ENCODE measurements at places on chromosomes 1 and 21.

GRCh38 chr1:56466538-56466937, 112.8 kb downstream of the PLPP3 start:
- no peak for DNase-seq

DNA sequence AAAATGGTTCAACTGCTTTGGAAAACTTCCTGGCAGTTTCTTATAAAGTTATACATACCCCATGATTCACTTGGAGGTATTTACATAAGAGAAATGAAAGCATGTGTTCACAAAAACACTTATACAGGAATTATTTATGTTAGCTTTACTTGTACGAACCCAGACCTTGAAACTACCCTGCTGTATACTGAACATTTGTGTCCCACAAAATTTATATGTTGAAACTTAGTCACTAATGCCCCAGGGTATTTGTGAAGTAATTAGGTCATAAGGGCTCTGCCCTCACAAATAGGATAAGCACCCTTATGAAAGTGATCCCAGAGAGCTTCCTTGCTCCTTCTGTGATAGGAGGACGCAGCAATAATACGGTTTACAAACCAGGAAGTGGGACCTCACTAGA, 42.7 kb upstream of the B3GALT2 start:
- no peak for DNase-seq

DNA sequence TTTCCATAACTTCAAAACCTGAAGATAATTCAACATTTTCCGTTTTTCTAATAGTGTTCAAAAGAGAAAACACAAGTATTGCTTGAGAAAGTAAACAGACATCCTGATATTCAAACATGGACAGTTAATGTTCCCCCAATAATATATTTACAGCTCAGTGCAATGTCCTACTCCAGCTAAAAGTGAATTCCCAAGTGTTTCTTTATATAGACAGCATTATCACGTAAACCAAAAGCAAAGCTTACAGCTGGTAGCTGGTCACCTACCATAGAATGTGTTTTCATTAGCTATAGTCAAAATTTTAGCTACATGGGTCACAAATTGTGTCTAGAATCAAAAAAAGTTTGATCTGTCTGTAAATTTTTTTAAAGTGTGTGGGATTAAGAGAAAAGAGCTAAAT, 34.9 kb downstream of the WLS start:
- DNase-seq = no peak

- DNase-seq = no peak
Observed at GRCh38 chr1:201347498-201348210, 29.8 kb downstream of the TNNT2 start.

- DNase-seq = no peak
Observed at GRCh38 chr1:48051466-48052126, 54.4 kb upstream of the TRABD2B start.

GRCh38 chr1:145707183-145707867, at the start of gene PDZK1:
Gene PDZK1, minus strand, starts transcription at chr1:145707368. Its CDS starts 19,347 bp downstream, at chr1:145688021.
- DNase-seq = no peak

- no peak for DNase-seq
Observed at GRCh38 chr1:1058088-1058905, 15.8 kb downstream of the RNF223 start.

DNA sequence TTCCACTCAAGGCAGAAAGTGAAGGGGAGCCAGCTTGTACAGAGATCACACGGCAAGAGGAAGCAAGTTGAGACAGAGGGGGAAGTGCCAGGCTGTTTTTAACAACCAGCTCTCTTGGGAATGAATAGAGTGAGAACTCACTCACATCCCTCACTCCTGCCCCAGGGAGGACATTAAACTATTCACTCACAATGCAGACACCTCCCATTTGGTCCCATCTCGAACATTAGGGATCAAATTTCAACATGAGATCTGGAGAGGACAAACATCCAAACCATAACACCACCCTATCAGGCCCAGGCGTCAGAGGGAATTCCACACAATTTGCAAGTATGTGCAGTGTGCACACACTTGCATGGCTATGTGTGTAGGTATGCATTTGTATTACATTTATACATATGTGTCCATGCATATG, 62.7 kb downstream of the DMAP1 start:
- DNase-seq = no peak

GRCh38 chr1:2595812-2596529, 9.4 kb downstream of the PRXL2B start:
- no peak for DNase-seq

GRCh38 chr1:8329858-8330257, 11.9 kb downstream of the SLC45A1 start:
- DNase-seq = no peak

- peak; percentile 36 for DNase-seq
Observed at GRCh38 chr1:108034396-108034795, 69.4 kb upstream of the VAV3 start.

DNA sequence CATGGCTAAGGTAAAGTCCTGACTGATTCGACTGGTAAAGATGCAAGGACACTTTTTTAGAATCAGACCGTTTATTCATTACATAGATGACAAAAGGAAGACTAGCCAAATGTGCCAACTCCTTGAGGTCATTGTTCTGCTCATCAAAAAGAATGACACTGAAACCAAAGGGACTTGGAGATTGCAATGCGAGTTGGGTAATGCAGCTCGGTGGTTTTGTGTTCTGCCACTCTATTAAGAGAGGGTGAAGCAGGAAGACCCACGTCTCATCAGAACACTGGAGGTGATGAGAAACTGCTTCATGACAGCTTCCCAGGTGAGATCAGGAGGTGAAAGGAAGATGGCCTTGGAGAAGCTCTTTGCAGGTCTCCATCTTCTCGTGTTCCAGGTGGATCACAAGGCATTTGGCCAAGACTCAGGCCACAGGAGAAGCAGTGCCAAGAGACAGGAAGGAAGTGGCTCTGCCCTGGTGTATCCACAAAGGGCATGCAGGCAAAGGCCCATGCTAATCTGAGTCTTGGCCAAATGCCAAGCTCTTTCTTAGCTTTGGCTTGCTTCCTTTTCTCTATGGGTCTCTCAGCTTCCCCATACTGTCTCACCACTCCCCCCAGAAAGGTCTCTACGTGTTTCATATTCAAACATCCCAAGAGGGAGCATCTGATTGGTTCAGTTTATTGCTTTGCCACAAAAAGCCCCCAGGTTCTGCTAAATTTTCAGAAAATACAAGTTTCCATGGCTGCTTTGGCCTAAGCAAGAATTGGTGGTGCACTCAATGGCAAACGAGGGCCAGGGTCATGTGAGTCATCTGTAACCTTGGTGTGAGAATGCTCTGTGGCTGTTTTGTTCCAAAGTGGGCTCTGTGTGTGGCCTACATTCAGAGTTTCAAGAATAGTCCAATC, 5.7 kb upstream of the CCT8 start:
- no peak for DNase-seq

DNA sequence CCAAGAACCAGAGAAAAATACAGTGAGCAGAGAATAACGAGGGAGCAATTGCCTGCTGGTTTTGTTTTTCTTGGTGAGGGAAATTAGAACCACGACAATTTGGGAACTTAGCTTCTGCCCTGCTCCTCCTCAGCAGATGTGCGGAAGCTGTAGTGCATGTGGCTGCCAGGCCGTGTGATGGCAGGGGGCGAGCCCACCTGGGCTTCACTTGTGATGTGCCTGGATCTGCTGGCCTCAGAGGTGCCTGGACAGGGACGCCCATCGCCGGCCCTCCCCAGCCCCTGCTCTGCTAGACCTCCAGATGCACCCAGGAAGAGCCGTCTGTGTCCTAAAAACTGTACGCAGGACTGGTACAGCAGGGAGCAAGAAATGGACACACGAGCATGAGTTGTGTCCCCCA, 28.5 kb upstream of the C1orf174 start:
- DNase-seq = no peak

GRCh38 chr1:210764536-210764935, 369.4 kb downstream of the KCNH1 start:
- DNase-seq = no peak

- no peak for DNase-seq
Observed at GRCh38 chr1:47962750-47963492, 34.3 kb downstream of the TRABD2B start.

DNA sequence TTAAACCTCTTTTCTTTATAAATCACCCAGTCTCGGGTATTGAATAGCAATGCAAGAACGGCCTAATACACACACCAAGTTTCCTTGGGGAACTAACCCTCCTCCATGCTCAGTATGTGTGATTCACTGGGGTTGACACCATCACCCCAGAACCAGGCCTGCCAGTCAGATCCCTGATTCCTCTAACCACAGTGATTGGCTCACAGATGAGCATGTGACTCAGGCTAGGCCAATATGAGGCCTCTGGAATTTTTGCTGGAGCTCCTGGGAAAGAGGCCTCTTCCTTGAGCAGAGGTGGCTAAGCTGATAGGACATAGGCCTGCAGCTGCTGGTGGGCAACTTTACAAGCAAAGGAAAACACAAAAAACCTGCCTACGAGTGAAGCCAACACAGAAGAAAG, 74.7 kb upstream of the ZBTB40 start:
- no peak for DNase-seq

DNA sequence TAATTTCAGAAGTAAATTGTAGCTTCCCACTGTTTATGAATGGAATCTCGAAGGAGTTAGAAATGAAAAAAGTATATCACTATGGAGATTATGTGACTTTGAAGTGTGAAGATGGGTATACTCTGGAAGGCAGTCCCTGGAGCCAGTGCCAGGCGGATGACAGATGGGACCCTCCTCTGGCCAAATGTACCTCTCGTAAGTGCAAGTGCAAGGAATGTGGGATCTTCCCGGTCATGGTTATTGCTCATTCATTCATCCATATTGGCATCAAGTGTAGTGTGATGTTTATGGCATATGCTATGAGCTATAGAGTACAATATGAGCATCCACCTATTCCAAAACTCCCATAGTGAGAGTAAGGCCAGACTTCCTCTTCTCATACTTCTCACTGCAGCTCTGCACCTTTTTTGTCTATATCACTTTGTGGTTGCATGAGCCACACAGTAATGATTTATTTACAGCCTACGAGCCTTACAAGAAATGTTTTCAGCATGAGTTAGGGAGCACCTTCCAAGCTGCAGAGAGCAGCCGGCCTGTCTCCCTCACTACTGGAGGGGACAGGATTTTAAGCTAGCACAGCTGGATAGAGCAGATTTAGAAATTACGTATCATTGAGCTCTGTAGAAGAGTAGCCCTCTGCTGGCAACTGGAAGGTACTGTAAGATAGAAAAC, 24.9 kb upstream of the CR1L start:
- peak; percentile 17 for DNase-seq

- DNase-seq = no peak
Observed at GRCh38 chr1:223087291-223088255, 55.5 kb downstream of the TLR5 start.

DNA sequence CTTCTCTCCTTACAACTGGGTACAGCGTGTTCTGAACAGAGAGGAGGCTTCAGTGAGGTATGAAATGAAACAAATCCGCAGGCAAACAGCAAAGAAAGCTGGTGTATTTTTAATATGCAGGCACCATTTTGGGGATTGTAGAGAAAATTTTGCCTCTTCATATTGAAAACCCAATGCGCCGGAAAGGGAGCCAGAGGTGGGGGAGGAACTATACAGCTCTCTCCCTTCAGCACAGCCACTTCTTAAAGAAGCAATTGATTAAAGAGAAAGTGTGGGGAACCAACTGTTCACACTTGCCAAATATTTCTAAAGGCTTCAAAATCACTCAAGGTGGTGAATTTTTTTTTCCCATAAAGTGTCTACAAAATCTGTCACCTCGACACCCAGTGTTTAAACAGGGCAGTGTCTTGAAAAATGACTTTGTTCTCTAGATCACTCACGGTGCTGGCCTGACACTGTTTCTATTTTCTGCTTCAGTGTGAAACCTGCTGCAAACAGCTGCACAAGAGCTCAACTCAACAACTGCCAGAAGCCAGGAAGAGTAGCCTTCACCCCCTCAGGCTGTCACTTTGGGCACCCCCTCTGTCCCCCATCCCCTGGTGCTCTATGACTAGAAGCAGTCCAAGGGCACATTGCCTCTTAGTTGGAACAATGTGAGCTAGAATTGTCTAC, 123.8 kb upstream of the CTTNBP2NL start:
- no peak for DNase-seq

GRCh38 chr1:115062542-115063004, 26.7 kb downstream of the TSPAN2 start:
- no peak for DNase-seq

DNA sequence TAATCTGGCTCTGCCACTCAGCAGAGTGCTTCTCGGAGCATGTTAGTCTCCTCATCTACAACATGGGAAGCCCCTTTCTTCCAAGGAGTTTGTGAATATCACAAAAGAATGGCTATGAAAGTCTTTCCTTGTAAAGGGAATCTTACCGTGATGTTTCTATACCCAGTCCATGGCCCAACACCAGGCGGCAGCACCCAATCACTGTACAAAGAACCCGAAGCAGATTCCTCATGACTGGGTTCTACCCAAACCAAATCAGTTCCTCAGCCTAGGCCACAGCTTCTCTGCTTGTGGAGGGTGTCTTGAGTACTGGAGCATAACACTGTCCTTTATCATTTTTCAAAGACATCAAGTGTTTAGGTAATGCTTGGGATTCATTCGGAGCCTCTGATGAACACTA, 16.6 kb upstream of the SLFNL1 start:
- no peak for DNase-seq

- DNase-seq = no peak
Observed at GRCh38 chr21:32448803-32449594, 36.5 kb downstream of the EVA1C start.

- no peak for DNase-seq
Observed at GRCh38 chr1:152566681-152567080, at the start of gene LCE3E. Gene LCE3E, minus strand, starts transcription at chr1:152566780. Its CDS starts 572 bp downstream, at chr1:152566208.

GRCh38 chr1:164361927-164362326, 197.1 kb upstream of the PBX1 start:
- DNase-seq = no peak

GRCh38 chr1:224450561-224451350, 16.2 kb upstream of the WDR26 start:
- no peak for DNase-seq

GRCh38 chr1:11188381-11188780, 774 bp upstream of the ANGPTL7 start:
- DNase-seq = no peak

GRCh38 chr1:12047120-12047876, 15.8 kb upstream of the TNFRSF8 start:
- DNase-seq = no peak

DNA sequence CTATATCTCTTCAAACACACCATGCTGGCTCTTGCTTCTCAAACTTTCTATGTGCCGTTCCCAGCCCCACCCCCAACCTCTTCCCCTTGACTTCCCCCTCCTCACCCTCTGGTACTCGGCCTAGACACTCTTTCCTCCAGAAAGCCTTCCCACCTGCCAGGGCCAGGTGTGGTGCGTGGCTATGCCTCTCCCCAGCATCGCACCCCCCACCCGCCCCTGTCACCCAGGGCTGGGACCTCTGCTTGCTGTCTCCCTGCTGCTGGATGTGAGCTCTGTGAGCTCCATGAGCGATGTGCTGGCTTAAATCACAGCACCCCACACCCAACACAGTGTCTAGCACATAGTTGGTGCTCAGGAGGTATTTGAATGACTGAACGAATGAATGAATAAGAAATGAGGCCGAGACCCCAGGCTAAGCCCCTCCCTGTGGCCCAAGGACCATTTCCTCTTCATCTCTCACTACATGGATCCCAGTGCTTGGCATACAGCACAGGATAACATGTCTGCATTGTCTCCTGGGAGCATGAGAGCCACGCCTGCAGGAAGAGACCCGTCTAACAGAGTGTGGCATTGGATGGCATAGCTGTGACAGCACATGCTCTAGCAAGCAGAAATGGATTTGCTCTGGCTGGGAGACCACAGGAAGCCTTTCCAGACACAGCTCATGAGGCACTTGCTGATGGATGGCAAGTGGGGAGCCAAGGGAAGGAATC, 19.7 kb downstream of the TNNT2 start:
- no peak for DNase-seq

GRCh38 chr1:56397811-56398231, 181.5 kb downstream of the PLPP3 start:
- peak; percentile 47 for DNase-seq

Measured in fibroblast of the conjunctiva (primary cell).